Type B pancreatic cell (in vitro differentiated cells): ENCODE measurements at places on chromosomes 1 and 21. TPM values are rescaled to one million over a fixed set of nuclear protein-coding genes. Genes with fewer than 3 reads are reported as not detected.

The ATP6V1G3 gene
- 0.69 and 0.89 TPM in 2 replicates for total RNA-seq

The ECM1 gene
- total RNA-seq, result 31.5 and 33.8 TPM in 2 replicates

The TEX38 gene
- not detected in 2 replicates for total RNA-seq

The ELAVL4 gene
- total RNA-seq, result 1.0 and 2.5 TPM in 2 replicates

The C1orf94 gene
- total RNA-seq, result not detected in 2 replicates

The AMY1C gene
- total RNA-seq, result not detected in 2 replicates

The EPHB2 gene
- 40.3 and 44.6 TPM in 2 replicates for total RNA-seq
